CD4-positive, alpha-beta T cell treated with Interleukin-4 for 4 hours (primary cell): ENCODE measurements at places on chromosomes 3 and 15.

DNA sequence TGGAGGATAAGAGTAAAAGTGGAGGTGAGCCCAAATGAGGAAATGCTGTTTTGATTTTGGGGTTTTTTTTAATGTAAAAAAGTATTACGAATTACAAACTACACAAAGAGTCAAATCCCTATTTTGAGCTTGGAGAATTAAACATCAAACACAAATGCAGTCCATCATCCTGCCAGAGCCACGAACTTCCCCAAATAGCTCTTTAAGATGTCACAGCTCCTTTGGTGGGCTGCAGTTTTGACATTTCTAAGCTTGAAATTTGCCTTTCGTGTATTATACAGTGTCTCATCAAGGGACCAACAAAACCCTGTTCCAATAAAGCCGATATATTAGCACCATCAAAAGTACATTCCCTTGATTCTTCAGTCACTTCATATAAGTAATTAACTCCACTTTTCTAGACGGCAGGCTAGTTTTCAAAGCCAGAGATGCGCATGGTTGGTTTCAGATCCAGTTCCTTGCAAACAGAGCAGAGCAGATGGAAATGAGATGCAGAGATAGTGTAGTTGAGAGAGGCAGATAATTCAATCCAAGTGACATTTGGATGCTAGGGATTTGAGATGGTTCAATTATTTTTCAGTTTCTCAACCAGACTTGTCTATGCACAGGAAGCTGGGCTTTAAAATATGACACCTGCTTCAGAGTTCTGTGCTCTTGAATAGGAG, 580.9 kb downstream of the EDEM1 start:
- no peak for DNase-seq

GRCh38 chr15:38253351-38253781, 730 bp downstream of the SPRED1 start:
- peak; percentile 15 for DNase-seq

DNA sequence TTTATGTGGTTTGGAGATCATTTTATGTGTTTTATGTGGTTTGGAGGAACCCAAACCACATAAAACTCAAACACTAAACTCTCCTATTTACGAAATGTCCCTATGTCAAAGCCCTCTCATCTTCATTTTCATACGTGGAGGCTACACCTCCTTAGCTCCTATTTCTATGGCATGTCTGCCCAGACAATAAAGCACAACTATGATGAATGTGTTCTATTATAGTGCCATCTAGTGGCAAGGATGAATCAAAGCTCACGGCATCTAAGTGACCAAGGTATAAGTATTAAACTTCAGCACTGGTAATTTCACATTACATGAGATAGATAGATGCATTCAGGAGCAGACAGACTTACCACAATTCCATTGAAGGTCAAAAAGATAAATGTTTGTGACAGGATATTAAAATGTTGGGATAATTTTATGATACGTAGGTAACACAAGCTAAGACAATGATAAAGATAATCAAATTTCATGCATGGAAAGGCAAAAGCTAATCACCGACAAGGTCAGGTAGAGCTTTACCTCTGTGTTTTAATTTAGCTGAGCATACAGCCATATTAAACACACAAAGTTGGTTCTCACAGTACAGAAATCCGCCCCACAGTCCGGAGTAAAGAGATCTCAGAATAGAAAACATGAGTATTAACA, 130.6 kb upstream of the FHIT start:
- DNase-seq: peak; percentile 33

DNA sequence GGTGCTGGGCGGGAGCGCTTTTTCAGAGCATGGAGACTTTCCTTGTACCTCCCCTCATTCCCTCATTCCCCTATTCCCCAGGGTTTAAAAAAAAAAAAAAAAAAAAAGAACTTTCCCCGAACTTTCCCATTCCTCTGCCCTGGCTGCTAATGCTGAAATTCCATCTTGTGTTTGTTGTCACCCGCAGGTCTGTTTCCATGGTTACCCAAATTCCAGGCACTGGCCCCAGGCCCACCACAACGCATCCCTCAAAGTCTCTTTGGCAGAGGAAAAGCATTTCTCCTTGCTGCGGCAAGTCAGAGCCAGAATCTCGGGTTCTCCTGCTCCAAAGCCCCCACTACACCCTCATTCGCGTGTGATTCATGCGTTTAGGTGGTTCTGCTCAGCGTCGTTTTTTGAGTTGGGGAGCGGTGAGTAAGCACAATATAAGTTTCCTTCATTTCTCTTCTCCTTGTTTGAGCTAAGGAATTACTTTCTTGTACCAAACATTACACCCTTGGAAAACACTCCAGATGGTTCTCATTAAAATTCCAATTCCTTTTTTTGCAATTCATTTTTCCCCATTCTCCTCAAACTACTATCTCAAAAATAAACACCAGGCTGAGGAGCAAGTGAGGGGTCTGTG, 21.6 kb downstream of the ANAPC13 start:
- DNase-seq: no peak
